ENCODE measurements at places on chromosomes 5 and 9.

DNA sequence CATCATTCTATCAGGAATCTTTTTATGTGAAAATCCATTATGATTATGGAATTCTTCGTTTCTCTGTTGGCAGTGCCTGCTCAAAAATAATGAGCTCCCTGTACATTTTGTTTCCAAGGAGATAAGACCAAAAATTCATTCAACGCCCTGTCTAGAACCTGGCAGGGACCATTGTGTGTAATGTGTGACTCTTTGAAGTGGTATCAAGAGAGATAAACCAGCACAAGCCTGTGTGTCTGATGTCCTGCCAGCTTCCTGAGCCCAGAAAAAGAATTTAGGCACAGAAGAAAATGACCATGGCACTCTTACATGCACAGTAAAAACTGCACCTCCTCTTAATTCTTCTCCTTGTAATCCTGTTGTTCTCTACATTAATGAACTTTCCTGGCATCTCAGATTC lies 177.4 kb downstream of the SAXO1 start:
- DNase-seq, result no peak

GRCh38 chr5:175383350-175383749 lies 60.6 kb downstream of the DRD1 start:
- DNase-seq, result no peak

- DNase-seq, result peak; percentile 62
Measured at GRCh38 chr5:56814361-56814962, 887 bp upstream of the MAP3K1 start.

- DNase-seq, result no peak
Measured at GRCh38 chr9:100056561-100056960, 42.2 kb downstream of the ERP44 start.

DNA sequence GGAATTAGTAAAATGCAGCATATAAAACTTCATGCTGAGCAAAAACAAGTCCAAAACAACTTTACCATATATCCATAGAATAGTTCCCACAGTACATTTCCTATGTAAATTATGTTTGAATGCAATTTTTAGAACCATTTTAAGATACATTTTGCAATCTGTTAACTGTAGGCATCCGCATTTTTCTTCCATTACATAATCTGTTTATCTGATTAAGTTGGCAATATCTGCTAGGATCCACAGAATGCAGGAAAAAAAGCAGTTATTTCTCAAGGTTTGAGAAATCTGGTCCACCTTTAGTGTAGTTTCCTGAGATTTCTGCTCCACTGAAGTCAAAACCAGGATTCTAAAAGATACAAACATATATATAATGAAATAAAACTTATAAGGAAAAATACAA lies 6.2 kb downstream of the NUDCD2 start:
- no peak for DNase-seq

GRCh38 chr5:16382047-16382446 lies 83.6 kb downstream of the ZNF622 start:
- DNase-seq, result no peak

DNA sequence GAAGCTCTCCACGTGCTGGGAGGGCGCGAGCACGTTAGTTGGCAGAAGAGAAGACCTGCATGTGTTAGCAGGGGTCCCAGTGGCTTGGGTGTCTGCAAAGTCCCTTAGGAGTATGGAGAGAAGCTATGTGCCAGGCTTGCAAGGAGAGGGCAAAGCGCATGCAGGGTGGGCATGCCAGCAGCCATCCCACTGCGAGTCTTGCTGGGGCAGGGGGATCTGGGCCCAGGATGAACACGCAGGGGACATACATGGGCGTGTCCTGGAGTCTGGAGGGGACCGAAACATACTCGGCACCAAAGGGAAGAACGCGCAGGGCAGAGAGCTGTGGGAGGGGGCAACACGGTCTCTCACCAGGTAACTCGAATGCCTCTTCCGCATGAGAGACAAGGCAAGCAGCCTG lies 43.6 kb upstream of the IPPK start:
- DNase-seq, result no peak

DNA sequence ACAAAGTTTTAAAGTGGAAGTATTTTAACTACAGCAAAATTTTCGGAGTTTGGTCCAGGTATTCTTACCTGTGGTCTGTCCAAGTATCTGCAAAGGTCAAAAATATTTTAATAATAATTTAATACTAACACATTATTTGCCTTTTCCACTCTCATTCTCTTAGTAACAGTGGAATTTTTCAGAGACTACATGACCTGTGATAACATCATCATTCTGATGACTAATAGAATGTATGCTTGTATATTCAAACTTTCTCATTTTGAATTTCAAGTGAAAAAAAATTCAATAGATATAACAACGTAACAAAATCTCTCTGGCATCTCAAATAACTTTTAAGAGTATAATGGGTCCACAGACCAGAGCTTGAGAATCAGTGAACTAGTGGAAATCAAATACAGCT lies 78.3 kb downstream of the FBXL17 start:
- DNase-seq, result no peak

DNA sequence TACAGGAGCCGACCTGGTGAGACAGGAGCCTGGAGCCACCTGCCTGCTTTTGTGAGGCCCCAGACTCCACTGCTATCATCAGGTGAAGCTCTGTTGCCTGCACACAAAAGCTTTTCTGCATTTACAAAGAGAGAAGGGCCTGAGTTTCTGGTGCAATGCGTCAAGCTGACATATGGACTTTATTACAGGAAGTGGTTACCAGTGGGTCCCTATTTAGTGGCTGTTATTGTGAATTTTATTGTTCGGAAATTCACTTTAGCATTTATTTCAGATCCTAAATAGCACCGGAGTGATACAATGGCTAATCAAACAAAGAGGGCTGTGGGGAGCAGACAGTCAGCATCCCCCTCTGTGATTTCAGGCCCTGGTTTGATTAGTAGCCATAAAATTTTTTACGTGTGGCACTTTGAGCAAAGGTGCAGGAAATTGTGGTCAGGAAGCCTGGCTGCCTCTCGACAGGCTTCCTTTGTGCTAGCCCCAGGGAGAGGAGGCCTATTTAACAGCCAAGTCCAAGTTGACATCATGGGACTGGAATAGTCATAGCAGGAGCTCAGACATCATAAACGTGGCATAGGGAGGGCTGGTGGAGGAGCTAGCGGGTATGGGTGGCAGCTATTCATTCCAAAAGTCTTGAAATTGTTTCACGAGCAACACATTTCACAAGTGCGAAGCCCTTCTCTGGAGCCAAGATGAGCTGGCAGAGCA lies 8.4 kb downstream of the TGFBI start:
- no peak for DNase-seq

DNA sequence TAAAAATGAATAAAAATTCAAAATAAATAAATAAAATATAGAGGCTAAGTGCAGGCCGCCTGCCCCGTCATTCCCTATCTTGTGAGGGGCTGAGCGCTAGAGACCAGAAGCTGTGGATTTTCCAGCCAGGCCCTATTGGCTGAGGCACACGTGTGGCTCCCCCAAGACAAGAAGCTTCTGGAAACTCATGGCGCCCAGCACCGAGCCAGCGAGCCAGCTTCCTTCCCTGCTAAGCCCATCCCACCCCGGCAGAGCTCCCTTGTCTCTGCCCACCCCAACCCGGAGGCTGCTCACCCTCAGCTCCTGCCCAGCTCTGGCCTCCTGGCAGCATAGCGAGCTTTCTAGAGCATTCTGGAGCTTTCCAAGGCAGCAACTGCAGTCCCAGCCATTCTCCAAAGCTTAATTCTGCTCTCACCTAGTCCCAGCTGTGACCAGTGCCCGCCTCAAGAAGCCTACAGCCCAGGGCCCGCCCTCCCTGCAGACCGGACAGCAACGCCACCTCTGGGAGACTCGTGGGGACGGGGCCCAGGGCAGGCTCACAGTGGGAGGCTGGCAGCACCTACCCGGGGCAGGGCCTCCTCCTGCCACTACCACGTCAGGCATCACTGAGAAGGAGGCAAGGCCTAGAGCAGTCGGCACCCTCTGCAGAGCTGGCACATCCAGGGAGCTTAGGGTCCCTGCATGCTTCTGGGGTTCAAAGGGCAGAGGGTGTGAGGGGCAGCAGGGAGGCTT lies 23.2 kb upstream of the TMEM250 start:
- peak; percentile 15 for DNase-seq

- DNase-seq, result no peak
Measured at GRCh38 chr5:143685246-143685815, 126.6 kb upstream of the HMHB1 start.

DNA sequence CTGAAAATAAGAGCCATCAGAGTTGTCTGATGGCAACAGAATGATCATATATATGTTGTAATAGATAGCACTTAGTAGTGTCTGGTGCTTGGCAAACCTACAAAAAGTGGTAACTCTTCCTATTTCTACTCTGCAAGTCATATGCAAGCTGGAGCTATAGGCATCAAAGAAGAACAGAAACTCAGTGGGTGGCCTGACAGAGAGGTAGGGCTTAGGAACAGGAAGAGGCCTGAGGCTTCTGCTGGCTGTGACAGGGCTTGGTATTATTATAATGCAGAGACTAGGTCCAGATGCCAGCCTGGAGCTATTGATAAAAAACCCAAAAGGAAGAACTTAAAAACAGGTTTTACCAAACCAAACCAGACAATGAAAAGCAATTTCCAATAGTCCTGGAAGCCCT lies 4.4 kb upstream of the DIAPH1 start:
- no peak for DNase-seq

DNA sequence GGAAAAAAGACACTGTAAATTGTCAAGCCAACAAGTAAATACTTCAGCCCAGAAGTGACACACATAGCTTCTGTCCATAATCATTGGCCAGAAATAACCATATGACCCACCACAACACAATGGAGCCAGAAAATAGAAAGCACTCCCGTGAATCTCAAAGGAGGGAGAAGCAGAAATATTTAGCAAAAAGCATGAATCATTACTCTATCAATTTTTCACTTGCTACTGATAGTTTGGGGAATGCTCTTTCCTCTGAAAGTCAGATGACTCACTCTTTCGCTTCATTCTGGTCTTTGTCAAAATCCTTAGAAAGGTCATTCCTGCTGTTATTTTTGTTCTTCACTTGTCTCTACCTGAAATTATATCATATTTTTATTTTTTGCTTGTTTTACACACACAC lies 312.6 kb downstream of the TMEM232 start:
- no peak for DNase-seq

DNA sequence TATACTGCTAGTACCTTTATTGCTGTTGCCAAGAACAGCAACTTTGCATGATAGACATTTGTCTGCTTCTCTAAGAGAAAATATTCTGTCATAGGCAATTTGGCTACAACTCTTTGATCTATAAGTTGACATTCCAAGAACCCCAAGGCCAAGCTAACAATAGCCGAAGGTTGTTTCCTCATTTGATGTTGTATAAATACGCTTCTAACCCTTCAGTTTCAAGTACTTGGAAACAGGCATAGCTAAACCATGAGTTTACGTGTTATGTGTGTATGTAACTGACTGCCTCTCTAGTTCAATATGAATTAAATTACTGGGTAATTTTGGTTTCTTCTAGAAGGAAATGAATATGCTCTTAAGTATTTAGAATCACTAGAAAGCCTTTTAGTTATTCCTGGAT lies 1034.0 kb downstream of the TLE4 start:
- DNase-seq, result no peak

DNA sequence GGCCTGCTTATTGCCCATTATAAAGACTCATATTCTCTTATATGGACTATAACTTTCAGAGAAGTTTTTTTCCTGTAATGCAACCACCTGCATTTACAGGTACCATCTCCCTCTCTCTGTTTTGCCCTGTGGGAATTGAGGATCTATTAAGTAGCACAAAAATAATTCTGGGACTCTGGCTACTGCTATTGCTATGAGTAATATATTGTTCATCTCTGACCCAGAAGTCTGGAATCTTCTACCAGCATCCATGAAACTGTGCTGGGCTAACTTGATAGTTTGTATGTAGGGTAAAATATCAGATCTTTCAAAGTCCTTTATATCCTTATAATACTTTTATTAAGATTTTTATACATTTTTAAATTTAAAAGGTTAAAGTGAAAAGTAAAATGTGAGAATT lies 607.2 kb downstream of the EFNA5 start:
- no peak for DNase-seq

DNA sequence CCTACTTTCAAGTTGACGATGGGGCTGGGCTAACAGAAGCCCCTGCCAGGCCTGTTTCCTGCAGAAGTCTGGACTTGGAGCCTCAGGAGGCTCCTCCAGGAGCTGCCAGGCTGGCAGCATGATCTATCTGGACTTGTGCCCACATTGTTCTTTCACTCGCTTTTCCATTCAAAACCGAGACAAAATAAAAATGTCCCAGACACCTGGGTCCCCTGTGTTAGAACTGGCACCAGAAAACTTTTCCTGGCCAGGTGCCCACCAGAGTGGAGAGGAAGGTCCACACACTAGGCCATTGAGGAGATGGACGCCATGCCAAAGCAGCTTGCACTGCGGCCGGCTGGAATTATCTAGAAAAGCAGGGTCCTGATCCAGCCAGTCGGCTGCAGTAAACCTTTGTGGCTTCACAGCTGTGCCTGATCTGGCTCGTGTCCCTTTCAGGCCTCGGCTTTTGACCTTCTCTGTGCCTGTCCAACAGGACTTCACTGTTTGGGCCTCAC lies 78.2 kb downstream of the GCNT1 start:
- DNase-seq, result no peak

DNA sequence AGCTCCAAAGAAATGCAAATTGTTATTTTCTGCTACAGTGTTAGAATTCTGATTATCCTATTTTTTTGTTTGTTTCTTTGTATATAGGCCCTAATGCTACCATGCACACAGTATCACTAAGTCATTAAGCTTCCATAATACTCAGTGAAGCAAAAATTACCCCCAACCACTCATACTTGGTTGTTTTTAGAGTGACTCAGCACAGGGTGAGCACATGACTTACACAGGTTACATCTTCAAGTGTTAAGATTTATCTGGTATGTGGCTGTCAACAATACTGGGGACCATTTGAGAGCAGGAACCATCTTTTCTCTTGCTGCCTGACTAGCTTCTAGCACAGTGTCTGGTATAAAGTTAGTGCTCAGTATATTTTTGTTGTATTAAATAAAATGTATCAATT lies 255.8 kb upstream of the SLC24A2 start:
- no peak for DNase-seq

GRCh38 chr9:93096811-93097382 lies 880 bp downstream of the CARD19 start:
- DNase-seq, result no peak
